ENCODE measurements at places on chromosomes 7 and 10. TPM values are rescaled to one million over a fixed set of nuclear protein-coding genes. Genes with fewer than 3 reads are reported as not detected.

The C7orf33 gene
- total RNA-seq, result not detected

The PRLHR gene
- total RNA-seq, result 0.15 TPM

The ACTR3C gene
- total RNA-seq, result 2.2 TPM

The CPED1 gene
- 0.05 TPM for total RNA-seq

The LRRC18 gene
- 0.31 TPM for total RNA-seq

The CLDN15 gene
- 5.1 TPM for total RNA-seq

The ASIC3 gene
- total RNA-seq, result 2.4 TPM

The MRLN gene
- total RNA-seq, result 1.7 TPM

The PAPOLB gene
- 0.47 TPM for total RNA-seq

The AEBP1 gene
- 4.8 TPM for total RNA-seq

The BMPER gene
- total RNA-seq, result 10.4 TPM

The TMEM213 gene
- total RNA-seq, result 0.13 TPM

Measured in motor neuron (in vitro differentiated cells).